Umbilical cord (tissue), 2 donors: ENCODE measurements at places on chromosomes 1 and 21.

GRCh38 chr1:183744132-183744913, 60.6 kb upstream of the RGL1 start:
- DNase-seq, result no peak

DNA sequence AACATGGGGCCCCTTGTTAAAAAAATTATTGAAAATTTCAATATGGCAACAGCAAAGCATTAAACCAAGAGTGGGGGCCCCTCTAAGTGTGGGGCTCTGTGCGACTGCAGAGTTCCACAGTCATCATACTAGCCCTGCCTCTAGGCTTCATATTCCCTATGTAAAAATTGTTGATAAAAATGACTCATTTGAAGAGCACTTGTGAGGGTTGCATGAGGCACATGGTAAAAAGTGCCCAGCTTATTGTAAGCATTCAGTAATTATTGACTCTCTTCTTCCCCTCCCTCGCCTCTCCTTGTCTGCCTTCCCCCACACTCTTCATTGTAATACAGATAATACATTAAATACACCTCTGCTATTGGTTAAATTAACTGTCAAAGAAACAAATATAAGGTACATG, 86.7 kb upstream of the PTBP2 start:
- DNase-seq, result no peak

- no peak for DNase-seq
These were observed 24.4 kb downstream of the HS2ST1 start for GRCh38 chr1:86938855-86939254.

DNA sequence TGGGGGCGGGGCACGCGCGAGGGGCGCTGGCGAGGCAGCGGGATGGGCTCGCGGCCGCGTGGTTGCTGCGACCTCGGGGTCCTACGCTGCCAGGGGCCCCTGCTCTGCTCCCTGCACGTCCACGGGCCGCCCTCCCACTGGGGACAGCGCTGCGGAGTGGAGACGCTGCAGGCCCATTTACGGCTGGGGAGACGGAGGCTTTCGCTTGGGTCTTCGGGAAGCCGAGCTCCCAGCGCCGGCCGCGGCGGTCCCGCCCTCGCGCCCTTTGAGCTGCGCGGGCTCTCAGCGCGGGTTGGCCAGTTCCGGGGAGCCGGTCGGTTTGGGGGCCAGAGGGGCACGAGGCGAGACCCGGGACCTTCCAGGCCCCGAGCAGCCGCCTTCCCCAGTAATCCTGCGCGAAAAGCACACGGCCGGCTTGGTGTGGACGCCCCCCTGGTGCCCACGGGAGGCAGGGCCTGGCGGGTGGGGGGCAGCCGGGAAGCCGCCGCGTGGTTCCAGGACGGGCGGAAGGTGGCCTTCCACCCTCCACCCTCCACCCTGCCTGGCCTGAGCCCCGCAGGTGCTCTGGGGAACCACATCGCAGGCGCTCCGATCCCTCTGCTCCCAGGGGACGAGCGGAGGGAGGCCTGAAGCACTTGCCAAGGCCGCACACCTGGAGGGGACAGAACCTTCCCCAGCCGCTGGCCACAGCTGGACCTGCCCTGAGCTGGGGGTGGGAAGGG, 570 bp upstream of the PEX10 start:
- DNase-seq, result no peak

DNA sequence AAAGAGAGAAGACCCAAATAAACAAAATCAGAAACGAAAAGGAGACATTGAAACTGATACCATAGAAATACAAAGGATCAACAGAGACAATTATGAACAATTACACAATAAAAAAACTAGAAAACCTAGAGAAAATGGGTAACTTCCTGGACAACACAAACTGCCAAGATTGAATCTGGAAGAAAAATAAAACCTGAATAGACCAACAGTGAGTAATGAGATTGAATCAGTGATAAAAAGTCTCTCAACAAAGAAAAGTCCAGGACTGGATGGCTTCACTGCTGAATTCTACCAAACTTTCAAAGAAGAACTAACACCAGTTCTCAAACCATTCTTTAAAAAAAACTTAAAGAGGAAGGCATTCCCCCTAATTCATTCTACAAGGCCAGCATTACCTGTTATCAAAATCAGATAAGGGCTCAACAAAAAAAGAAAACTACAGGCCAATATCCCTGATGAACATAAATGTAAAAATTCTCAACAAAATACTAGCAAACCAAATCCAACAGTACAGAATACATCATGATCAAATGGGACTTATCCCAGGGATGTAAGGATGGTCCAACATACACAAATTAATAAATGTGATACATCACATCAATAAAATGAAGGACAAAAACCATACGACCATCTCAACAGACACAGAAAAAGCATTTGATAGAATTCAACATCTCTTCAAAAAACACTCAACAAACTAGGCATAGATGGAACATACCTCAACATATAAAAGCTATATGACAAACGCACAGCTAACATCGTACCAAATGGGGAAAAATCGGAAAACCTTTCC, 119.9 kb downstream of the ACBD6 start:
- no peak for DNase-seq

DNA sequence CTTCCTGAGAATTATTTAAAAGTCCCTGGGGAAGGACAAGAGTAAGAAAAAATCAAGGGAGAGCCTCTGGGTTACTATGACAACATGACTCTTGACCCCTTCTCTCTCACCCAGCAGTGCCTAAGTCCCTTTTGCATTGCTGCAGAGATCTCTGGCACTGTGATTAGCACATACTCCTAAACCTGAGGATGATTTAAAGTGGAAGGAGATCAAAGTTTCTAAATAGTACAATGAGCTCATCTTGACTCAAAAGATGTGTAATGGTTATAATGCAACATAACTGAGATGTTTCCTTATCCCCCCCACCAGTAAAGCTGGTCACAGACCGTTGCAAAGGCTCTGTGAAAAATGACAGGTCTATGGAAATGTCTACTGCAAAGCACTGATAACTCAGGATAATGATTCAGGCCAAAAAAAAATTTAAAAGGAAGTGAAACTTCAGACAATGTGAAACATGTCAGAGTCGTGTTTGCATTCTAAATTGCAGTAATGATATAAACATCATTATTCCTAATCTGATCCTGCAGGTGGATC, 519.2 kb downstream of the KIF26B start:
- peak; percentile 34 for DNase-seq

- no peak for DNase-seq
These were observed 4.0 kb downstream of the ABCG1 start for GRCh38 chr21:42222821-42223390.

DNA sequence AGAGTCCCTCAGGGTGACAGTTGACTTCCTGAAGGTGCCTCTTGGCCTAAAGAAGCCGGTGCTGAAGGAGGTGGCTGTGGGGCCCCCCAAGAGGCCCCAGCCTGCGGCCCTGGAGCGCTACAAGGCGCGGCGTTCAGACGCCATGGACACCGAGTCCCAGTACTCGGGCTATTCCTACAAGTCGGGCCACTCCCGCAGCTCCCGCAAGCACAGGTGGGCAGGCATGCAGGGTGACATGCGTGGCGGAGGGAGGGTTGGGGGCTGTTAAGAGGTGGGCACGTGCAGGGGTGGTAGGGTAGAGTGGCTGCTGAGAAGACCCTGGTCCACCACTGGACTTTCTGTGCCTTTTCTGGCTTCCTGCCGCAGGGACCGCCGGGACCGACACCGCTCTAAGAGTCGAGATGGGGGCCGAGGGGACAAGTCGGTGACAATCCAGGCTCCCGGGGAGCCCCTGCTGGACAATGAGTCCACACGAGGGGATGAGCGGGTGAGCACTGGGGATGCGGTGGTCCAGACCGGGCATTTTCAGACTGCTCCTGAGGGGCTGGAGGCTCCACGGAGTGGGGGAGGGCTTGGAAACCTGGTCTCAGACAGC, 15.4 kb downstream of the VANGL2 start:
- no peak for DNase-seq

- peak; percentile 44 for DNase-seq
These were observed 3.7 kb downstream of the KNCN start for GRCh38 chr1:46547481-46548383.

DNA sequence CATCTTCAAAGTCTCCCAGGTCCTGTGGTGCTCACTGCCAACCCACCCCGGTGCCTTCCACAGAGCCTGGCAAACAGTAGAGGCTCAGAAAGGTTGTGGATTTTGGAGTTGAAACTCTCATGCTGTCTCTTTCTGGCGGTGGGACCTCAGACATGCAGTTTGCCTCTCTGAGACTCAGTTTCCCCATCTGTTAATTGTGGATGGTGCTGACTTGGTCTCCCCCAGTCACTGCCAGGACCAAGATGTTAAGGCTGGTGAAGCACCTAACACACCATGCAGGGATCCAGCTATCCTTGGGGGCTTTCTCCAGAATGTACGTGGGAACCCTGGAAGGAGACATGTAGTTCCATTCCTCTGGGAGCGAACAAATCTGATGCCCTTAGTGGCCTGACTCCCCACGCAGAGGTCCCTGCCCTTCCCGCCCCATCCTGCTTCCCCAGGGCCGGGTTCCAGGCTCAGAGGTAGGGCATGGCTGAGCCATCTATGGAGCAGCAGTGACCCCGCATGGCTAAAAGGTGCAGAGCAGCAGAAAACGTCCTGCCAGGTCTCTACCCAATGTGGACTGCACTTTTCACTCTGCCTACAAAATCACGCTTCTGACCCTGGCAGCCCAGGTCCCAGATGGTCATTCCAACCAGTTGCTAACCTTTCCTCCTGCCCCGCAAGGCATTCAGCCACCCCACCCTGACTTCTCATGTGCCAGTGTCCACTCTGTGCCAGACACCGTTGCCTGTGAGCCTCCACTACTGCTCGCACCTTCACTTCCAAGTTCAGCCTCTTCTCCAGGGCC, 9.2 kb upstream of the TTC22 start:
- DNase-seq, result peak; percentile 57

GRCh38 chr1:218667781-218668516, 322.8 kb downstream of the TGFB2 start:
- peak; percentile 86 for DNase-seq

GRCh38 chr21:33691945-33692603, 49.8 kb downstream of the ITSN1 start:
- DNase-seq, result no peak

DNA sequence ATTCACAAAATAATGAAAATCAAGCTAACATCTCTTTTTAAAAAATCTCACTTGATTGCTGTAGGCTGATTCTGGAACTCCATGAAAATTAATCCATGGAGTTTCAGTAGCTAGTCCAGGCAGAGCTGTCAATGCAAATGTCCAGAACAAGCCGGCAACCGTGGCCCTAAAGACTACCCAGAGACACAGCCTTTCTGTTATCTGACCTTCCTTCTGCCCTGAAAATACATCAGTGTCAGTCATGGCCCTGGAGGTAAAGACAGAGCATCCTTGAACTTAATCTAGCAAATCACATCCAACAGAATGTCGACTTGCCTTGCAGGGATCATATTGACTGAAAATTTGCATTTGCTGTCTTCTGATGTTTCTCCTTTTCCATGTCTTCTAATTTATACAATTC, 887.4 kb upstream of the B3GALT2 start:
- no peak for DNase-seq

- peak; percentile 72 for DNase-seq
These were observed 494.3 kb downstream of the BRINP3 start for GRCh38 chr1:189983166-189983890.

DNA sequence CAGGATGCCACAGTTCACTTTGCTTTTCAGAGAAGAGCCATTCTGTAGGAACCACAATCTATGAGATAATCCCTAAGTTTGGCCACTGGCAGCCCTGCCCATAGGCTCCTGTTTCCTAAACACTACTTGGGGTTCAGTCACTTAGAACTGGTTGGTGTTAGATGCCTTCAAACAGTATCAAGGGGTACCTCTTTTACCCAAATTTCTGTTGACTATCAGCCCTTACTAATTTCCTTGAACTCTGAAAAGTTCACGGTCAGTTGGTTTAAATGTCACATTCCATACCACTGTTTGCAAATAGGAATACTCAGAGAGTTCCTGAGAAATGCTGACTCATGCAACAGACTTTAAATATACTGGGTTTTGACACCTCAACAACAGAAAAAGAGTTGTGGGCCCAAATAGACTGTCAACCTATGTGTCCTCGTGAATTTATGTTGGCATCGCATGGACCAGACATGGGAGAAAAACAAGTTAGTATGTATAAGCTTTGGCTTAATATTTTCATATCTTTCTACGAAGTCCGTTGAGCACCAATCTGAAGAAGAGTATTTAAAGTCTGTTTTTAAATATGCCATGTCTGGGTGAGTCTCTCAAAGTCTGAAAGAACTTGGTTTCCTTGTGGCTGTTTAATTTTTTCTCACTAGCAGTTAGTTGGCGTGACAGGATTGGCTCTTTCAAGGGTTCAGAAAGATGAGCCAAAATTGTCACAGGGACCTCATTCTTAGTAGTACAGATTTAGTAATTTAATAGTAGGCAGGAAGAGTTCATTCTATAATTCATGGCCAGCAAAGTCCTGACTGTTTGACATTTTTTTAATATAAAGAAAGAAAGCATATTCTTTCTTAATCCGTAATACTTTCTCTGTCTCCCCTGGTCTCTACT, 56.5 kb upstream of the ZNF326 start:
- DNase-seq, result no peak

DNA sequence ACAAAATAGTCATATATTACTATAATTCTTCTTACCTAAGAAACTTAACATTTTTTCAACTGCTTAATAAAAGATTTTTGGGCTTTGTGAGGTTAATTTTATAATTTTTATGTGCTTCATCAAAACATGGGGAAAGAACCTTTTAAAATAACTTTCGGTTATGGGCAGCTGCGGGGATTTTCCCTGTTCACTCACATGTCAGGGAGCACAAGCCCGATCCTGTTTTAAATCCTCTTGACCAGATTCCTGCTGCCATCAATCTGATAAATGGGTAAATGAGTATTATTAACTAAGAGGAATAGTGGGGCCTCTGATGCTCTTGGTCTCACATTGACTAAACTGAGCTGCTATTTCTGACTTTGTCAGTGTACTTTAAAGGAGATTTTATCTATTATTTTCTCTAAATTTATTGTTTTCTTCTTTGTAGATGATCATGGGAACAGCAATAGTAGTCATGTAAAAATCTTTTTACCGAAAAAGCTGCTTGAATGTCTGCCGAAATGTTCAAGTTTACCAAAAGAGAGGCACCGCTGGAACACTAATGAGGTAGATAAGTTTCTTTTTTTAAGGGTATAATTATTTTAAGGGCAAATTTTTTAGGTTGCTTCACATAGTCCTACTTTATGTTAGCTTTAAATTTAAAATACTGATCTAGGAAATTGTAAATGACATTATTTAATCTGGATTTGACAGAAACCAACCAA, 39.6 kb downstream of the CAMTA1 start:
- peak; percentile 15 for DNase-seq

GRCh38 chr1:70227439-70227838, 6.3 kb downstream of the SRSF11 start:
- no peak for DNase-seq

DNA sequence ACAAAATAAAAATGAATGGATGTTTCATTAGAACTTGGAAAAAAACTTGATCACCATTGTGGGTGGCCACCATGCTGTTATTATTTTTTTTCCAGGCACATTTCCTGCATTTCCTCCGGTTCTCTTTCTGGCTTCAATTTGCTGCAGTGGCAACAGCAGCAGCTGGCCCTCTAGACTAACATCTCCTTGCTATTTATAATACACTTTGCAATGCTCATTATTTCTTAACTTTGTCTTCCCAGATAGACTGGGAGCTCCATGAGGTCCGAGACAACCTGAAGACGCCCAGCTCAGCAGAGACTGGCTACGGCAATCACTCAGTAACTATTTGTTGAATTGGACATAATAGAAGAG, 53.4 kb upstream of the ATP5PO start:
- DNase-seq, result peak; percentile 46
